Cardiac septum (tissue), 1 donor: ENCODE measurements at places on chromosomes 16 and 17. TPM values are rescaled to one million over a fixed set of nuclear protein-coding genes. Genes with fewer than 3 reads are reported as not detected.
A peak's percentile ranks its signal among the peaks of the same experiment; 100 is the strongest.

DNA sequence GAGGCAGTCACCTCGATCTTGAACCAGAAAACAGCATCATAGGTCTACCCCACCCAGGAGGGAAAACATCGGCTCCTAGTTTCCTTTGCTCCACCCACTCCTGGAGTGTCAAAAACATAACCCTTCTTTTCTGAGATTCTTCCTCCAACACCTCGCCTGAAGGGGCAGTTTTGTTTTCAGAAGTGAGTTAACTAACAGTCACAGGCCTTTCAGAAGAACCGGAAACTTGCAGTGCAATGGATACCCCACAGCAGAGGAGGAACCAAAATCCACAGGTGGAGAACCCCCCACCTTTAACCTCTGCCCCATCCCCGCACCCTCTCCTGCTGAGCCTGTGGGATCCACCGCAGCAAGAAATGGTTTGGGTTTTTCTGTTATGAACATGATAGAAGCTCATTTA is 7.8 kb upstream of the TEX2 start:
- DNase-seq, result no peak

DNA sequence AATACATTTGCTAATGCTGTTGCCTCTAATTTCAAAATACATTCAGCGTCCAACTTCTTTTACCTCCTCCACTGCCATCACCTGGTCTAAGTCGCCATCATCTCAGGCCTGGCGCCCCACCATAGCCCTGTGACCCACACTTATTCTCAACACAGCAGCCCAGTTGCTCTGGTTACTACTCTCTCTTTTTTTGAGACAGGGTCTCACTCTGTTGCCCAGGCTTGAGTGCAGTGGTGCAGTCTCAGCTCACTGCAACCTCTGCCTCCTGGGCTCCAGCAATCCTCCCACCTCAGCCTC is 7.5 kb upstream of the NKD1 start:
- DNase-seq, result no peak

DNA sequence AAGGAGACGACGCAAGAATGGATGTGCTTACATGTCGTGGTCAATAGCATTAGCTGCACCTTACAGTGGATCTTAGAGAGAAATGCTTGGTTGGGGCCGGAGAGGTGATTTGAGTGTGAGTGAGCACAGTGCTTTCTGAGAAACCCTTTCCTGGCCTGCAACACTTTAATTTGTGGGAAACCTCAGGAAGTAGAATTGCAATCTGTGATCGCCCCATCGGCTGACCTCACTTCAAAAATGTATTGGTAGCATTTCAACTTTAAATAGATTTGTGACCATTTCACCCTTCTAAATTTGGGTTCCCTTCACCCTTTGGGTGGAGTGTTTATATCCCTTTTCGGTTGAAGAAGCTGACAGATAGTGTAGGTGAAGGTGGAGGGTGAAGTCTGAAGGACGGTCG is 13.2 kb downstream of the PRKCB start:
- no peak for DNase-seq

DNA sequence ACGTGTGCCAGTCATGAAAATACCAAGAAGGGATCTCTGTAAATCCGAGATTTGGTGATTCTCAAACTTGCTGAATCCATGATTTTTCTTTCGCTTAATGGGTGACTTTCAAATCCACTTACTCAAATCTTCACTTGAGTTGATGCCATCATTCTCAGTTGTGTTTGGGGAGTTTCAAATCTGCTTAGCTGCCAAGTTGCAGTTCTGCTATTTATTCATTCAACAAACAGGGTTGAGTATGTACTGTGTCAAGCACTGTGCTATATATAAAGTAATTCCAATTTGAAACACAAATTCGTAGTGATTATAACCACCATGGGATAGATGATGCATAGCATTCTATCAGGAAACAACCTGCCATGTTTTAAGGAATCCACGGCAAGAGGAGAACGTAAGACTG is 394.3 kb downstream of the CDH13 start:
- no peak for DNase-seq

- no peak for DNase-seq
Measured at GRCh38 chr16:56289416-56289815, 98.1 kb downstream of the GNAO1 start.

- DNase-seq, result no peak
Measured at GRCh38 chr17:81494626-81495377, 17.8 kb downstream of the ACTG1 start.

- peak; percentile 85 for DNase-seq
Measured at GRCh38 chr16:50372611-50373344, 4.0 kb upstream of the BRD7 start.

DNA sequence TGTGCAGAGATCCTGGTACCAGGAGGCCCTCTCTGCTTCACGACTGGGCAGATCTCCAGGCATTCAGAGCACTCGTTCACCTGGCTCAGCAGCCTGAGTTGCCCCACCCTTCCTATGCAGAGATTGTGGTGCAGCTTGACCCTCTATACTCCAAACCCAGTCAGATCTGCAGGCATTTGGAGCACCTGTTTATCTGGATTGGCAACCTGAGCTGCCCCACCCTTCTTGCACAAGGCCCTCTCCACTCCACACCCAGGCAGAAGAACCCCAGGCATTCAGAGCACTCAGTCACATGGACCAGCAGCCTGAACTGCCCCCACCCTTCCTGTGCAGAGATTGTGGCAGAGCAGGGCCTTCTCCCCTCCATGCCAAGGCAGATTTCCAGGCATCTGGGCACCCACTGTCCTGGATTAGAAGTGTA is 88.4 kb upstream of the CDH5 start:
- no peak for DNase-seq

DNA sequence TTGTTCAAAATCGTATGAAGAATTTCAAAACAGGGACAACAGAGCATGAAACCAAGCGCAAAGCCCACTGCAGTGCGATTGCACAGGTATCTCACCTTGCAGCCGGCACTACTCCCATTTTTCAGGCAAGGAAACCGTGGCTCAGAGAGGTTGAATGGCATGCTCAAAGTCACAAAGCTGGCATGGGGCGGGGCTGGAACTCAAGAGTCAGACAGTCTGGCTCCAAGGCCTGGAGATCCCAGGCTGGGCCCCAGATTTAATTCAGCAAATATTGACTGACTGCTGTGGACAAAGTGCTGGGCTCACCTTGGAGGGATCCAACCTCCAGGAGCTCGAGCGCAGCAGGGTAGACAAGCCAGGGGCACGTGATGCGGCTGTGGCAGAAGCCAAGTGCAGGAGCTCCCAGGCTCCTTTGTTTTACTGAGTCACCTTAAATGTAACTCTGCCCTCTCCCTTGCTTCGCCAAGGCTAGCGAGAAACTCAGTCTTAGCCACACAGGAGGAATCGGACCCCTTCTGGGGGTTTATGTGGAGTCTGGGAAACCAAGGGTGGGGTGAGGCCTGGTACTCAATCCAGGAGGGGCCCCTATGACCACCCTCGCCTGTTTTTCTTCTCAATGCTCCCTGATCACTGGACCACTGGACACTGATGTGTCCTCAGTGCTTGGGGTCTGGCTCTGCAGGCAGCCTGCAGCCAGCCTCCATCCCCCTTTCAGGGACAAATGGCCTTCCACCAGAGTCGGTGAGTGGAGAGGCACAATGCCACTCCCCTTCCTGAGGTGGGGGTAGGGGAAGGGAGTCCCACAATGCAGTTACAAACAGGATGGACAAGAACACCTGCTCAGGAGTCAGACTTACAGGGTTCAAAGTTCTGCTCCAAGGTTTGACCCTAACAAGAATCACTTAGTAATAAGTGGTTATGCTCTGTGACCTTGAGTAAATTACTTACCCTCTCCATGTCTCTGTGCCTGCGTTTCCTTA is 3.9 kb upstream of the SPATA20 start:
- DNase-seq, result no peak

DNA sequence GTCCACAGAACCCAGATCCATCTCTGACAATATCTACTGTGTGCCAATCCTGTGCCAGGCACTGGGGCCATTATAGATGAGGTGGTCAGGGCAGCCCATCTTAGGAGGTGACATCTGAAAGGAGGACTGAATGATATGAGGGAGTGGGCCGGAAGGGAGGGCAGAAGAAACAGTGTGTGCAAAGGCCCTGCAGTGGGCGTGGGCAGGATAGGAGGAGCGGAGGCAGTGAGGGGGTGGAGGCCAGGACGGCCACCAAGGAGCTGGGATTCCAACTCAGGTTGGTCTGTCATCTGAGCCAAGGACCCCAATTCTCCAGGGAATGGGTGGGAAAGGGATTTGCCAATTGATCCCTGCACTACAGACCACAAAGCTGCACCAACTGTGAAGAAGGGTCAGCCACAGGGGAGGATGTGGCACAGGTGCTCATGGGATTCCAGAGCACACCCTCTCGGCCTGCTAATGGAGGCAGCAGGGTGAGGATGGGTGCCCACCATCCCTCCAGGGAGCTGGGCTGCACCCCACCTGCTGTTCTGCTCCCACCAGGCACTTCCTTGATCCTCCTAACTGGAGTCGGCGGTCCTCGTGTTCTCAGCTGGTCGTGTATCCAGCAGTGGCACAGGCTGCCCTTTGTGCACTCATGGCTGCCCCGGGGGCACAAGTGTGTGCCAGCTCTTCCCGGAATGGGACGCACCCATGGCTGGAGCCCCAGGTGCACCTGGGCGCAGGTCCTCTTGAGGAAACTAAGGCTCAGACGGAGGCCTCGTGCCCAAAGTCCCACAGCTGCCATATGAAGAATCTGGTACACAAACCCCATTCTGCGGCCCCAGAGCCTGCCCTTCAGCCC is 9.6 kb downstream of the SREBF1 start:
- no peak for DNase-seq

Gene ABCC12
- not detected for total RNA-seq

Gene SNX20
- 0.75 TPM for total RNA-seq

Gene IL17C
- not detected for total RNA-seq

Gene P2RX5
- 37.9 TPM for total RNA-seq

Gene NTN1
- 11.5 TPM for total RNA-seq

Gene ATAD5
- total RNA-seq, result 0.48 TPM

Gene ZNF267
- 4.2 TPM for total RNA-seq

Gene EVPL
- 0.05 TPM for total RNA-seq

Gene KRT23
- 0.13 TPM for total RNA-seq

Gene CLEC18A
- 0.13 TPM for total RNA-seq

Gene AIPL1
- not detected for total RNA-seq
